ENCODE measurements at places on chromosomes 3 and 15. TPM values are rescaled to one million over a fixed set of nuclear protein-coding genes. Genes with fewer than 3 reads are reported as not detected.

- no peak for DNase-seq
- H3K36me3 ChIP-seq, result no peaks in the 10 kb centered on the region
- H3K27me3 ChIP-seq, result no peaks in the 10 kb centered on the region
- H3K4me1 ChIP-seq, result no peaks in the 10 kb centered on the region
Measured at GRCh38 chr3:79187426-79187825, 580.4 kb downstream of the ROBO1 start.

DNA sequence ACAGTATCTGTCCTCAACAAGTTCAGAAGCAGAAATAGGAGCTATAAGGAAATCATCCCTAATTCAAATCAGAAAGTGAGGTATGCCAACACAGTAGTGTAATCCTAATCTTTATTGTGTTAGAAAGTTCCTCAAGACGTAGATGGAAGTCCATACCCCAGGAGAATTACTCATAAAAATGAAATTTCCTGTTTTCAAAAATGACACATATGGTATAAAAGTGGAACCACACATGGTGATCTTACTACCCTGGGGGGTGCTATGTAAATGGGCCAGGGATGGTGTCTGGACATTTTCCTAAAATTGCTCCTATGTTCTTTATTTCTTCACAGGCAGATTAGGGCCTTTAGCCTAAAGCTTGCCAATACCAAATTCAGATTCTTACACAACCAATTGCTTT, 204.1 kb downstream of the ARRDC4 start:
- H3K4me1 ChIP-seq, result peaks cover 6% of the 10 kb centered on the region
- no peak overlapping the region for H3K27ac ChIP-seq
- no peaks in the 10 kb centered on the region for H3K36me3 ChIP-seq
- no peak overlapping the region for H3K4me3 ChIP-seq
- H3K27me3 ChIP-seq, result 0 out of 3 replicates have a peak, but pooled peaks cover 4% of the 10 kb centered on the region

- no peaks in the 10 kb centered on the region for H3K27me3 ChIP-seq
- no peak overlapping the region for H3K27ac ChIP-seq
- no peaks in the 10 kb centered on the region for H3K36me3 ChIP-seq
- H3K4me1 ChIP-seq, result no peaks in the 10 kb centered on the region
- no peak overlapping the region for H3K4me3 ChIP-seq
Measured at GRCh38 chr3:31240466-31240865, 292.3 kb upstream of the STT3B start.

The C2CD4B gene
- not detected for total RNA-seq

The CKMT1B gene
- total RNA-seq, result 5.5 TPM
